Stimulated activated CD8-positive, alpha-beta memory T cell treated with anti-CD3 and anti-CD28 coated beads, Interleukin-4, amount 100 ng/mL, for 1 hour (primary cell): ENCODE measurements at places on chromosomes 16 and 17.

DNA sequence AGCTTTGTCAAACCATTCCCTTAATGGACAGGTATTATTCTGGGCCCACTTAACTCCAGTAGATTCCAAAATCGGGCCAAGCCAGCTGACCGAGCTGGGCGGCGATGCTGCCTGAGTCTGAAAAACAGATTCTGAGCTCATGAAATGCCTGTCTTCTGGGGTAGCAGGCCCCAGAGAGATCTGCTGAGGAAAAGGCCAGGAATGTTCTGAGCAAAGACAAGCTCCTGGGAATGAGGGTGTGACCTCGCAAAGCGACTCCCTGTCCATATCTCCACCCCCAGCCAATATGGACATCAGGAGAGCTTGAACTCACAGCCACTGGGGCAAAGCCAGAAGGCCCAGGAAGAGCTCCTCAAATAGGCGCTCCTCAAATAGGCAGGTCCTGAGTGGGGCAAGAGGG is 23.7 kb downstream of the ZNF423 start:
- DNase-seq: no peak

DNA sequence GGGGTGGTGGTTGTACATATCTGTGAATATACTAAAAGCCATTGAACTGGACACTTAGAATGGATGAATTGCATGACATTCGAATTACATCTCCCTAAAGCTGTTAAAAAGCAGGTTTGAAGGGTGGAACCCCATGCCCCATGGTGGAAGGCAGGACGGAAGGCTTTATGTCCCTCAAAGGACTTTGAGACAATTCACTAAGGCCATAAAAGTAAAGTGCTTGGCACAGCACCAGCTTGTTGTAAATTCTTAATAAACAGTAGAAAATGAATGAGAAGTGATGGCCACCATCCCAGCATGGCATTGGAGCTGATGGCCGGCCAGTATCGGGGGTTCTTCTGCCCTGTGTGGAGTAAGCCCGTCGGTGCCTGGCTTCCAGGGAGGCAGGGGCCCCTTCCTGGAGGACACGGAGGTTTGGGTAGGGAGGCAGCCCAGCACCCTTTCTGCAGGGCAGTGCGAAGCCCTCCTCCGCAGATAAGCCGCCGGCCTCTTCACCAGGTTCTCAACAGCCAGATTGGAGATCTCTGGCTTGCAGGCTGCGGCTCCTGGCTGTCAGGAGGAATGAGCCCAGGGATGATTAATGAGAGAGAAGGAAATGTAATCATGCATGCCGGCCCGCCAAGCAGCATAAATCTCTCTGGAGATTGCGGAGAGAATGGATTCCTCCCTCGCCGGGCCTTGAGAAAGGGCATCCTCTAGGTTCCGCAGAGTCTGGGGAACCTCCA is 346.9 kb downstream of the FOXL1 start:
- DNase-seq: no peak

- no peak for DNase-seq
Observed at GRCh38 chr16:73289232-73289631, 241.3 kb upstream of the ZFHX3 start.

GRCh38 chr17:18977646-18978045 is 25.7 kb downstream of the SLC5A10 start:
- no peak for DNase-seq

GRCh38 chr17:6480303-6480675 is 36.0 kb downstream of the PIMREG start:
- DNase-seq: no peak

DNA sequence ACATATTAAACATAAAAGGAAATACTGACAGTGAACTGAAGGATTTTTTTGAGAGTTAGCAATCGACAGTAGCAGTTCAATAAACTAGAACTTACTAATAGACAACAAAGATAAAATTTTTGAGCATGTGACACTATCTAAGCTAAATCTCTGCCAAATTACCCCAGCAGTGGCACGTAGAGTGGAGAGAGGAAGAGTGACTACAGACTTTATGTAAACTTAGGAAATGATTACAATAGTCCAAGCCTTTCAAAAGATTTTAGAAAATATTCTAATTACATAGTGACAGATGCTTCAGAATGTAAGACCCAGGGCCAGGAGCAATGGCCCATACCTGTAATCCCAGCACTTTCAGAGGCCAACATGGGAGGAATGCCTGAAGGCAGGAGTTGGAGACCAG is 52.4 kb downstream of the CFDP1 start:
- DNase-seq: no peak

DNA sequence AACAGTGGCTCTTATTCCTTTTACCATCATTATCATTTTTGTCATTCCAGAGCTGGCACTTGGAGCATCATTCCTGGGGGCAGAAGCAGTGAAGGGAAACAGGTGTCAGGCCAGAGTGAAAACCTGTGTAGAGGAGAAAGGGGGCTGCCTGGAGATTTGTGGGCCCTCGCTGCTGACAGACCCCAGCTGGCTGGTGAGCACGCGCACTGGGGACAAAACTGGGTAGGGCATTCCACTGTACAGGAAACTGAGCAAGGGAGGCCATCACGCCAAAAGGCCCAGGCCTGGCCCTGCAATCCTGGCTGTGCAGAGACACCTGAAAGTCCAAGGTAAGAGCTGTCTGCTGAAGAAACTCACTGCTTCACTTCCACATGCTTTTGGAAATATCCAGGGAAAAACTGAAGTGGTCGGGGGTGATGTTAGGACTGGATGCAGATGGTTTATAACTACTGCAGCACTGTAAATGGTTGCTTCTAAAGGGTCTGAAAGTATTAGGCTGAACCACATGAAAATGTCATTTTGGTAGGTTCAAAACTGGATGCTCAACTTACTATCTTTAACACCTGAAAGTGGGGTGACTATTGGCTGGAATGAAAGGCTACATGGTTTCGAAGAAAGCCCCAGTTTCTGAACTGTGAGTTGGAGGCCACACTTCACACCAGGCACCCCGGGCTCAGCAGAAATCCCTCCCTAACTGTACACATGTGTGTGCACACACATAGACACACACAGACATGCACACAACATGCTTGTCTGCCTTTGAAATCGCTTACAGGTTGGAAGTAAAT is 225.0 kb downstream of the C16orf78 start:
- no peak for DNase-seq

DNA sequence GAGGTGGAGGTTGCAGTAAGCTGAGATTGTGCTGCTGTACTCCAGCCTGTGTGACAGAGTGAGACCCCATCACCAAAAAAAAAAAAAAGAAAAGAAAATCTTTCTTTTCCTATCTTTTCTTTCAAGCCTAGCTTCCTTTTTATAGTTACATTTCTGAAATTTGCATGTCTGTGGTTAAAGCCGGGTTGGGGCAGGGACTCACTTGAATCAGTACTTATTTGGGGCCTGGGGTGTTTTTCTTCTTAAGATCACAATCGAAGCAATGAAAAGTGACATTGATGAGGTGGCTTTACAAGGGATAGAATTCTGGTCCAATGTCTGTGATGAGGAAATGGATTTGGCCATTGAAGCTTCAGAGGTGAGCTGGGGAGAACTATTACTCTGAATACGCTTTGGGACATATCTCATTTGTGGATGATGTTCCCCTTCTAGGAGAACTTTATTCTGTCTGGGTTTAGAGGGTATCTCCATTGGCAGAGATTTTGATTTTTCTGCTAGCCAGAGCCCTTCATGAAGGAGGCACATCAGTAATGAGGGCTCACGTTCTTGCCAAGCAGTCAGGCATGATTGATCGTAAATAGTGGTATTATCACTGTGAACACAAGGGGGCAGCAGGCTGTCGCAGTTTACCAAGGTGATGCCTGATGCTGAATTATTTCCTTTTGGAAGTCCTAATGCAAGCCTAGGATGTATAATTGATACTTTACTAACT is 14.3 kb downstream of the KPNB1 start:
- DNase-seq: peak; percentile 22

DNA sequence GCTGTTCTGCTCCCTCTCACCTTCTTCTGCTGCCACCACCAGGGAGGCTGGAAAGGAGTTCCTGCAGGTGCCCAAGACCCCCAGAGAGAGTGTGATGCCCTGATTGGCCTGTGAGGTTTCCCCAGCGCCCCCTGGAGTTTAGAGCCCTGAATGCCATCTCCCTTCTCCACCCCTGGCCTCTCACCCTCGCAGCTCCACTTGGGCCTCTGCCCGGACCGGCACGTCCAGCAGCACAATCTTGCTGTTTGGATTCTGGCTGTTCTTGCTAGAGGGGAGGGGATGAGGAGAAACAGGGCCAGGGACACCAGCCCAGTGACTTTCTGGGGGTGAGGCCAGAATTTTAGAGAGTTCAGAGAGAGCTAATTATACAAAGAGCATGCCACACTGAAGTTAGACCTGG is 12.5 kb upstream of the FAM171A2 start:
- no peak for DNase-seq
